Urinary bladder (tissue), 4 donors: ENCODE measurements at places on chromosomes 7 and 10. TPM values are rescaled to one million over a fixed set of nuclear protein-coding genes. Genes with fewer than 3 reads are reported as not detected.
A peak's percentile ranks its signal among the peaks of the same experiment; 100 is the strongest.

DNA sequence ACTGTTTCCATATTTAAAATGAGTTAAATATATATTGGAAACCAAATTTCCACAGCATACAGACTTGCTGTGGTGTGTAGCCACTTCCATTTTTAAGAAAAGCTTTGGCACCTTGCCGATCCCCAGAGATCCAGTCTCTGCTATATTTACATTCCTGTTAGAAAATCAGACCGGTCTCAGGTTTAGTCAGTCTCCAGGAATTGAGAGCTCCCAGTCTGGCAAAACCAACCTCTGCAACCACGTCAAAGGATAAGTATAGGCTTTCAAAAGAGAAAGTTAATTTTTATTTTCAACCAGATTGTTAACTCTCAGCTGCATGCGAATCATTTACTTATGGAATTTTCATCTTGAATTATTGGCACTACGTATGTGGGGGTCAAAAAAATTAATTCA, 28.2 kb downstream of the PUS7 start:
- no peak for DNase-seq

GRCh38 chr7:26504411-26505120, 212.9 kb downstream of the SNX10 start:
- DNase-seq, result no peak

DNA sequence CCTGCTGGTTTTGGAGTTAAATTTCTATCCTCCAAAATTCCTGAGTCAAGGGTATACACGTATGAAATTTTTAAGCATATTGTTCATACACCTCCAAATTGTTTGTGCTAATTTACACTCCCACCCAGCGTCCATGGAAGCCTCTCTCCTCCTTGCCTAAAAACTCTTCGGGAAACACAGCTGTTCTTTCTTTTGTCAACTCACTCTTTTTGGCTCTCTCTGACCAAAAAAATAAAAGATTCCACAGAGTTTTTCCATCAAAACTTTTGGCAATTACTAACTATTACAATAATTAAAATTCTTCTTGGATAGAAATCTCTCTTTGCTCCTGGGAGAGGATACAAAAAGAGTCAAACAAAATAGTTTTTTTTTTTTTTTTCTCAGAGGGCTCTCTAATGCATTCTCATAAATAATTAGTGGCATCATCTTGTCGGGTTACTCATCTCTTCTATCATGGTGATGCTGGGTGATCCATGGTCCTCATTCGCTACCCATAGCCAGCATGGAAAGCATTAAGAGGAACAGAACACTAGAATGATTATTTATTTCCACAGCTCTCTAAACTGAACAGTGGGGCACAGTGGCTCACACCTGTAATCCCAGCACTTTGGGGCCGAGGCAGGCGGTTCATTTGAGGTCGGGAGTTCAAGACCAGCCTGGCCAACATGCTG, 310.7 kb downstream of the SFMBT2 start:
- DNase-seq, result no peak

DNA sequence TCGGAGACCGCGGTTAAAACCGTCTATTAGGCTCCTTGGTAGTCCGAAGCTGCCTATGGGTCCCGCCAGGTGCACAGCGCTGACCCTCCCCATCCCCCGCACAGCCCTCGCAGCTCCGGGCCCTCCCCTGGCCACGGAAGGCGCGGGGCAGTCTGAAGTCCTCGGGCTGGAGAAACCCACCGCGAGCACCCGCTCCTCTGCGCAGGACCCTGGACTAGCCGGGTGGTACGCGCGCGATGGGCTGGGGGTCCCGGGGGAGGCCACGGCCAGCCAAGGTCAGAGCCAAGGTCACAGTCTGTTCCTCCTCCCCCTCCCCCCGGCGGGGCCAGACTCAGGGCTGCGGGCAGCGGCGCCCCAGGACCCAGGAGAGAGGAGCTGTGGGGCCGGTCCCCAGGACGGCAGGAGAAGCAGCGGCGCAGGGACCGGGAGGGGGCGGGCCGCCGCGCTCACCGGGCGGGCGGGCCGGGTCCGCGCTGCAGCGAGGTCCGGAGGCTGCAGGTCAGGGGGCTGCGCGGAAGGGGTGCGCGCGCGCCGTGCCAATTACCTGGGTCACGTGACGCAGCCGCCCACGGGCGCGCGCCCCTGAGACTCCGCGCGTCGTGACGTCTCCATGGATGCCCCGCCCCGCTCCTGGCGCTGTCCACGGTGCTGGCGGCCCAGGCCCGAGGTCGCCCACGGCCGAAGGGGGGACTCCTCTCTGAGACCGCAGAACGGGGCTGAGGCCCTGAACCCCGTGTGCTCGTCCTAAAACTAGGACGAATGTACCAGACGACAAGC, at the start of gene OGDHL:
TSS of gene OGDHL (minus strand) at position 535 of the 777 bp plus-strand sequence. CDS start 3,731 bp downstream, outside the sequence.
- DNase-seq, result peak; percentile 10

- peak; percentile 91 for DNase-seq
Measured at GRCh38 chr10:93437086-93437945, 44.8 kb downstream of the MYOF start.

GRCh38 chr7:123681561-123681960, 25.9 kb downstream of the LMOD2 start:
- DNase-seq, result no peak

DNA sequence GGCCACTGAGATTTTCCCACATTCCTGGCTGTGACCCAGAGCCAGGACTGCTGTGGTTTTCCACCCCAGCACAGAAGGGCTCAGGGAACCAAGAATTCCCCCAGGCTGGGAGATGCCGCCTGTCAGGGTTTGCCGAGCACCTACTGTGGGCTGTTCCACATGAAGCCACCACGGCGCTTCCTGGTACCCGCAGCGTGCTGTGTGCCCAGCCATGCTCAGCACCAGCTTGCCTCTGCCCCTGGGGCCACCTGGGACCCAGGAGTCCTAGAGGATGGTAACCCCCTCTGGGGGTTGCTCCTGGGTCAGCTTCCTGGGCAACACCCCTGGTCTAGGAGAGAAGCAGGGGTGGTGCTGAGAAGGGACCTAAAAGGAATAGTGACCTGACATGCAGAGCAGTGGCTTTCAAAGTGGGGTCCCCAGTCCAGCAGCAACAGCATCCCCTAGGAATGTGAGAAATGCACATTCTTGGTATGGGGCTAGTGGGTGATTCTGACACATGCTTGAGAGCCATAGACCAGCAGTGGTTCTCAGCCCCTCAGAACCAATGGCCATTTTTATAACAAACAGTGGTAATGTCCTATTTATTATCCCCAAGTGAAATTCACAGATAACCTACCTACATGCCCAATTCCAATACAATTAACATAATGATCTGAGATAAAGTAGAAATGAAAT, 53.4 kb downstream of the TSPAN15 start:
- DNase-seq, result no peak

DNA sequence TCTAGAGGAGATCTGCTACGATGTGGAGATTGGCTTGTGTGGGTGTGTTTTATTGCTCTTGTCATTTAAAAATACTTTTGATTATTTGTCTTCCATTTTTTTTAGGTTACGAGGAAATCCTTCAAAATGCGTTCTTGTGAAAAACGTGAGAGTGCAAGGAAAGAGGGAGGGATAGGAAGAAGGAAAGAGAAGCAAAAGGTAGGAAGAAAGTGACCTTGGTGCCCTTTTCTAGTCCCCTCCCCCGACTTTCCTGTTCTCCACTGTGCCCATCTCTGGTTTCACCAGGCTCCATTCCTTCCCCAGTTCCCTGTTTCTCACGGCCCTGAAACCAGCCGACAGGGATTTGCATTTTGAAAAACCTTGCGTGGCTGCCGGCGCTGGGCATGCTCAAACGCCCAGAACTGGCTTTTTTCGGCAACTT, 506 bp upstream of the GNAI1 start:
- no peak for DNase-seq

Gene CPED1
- total RNA-seq, result 78.4 TPM

Gene SSBP1
- total RNA-seq, result 124 TPM
